ENCODE measurements at places on chromosomes 12 and 14.
A peak's percentile ranks its signal among the peaks of the same experiment; 100 is the strongest.

- no peaks in the 10 kb centered on the region for H3K4me1 ChIP-seq
- no peak overlapping the region for H3K4me3 ChIP-seq
- DNase-seq = no peak
- H3K36me3 ChIP-seq = no peaks in the 10 kb centered on the region
- H3K27me3 ChIP-seq = no peaks in the 10 kb centered on the region
- no peak overlapping the region for H3K27ac ChIP-seq
Observed at GRCh38 chr12:72872996-72873395, 600.8 kb downstream of the TRHDE start.

- DNase-seq = peak; percentile 57
- H3K27ac ChIP-seq = no peak overlapping the region
- H3K36me3 ChIP-seq = peaks cover 10% of the 10 kb centered on the region
- H3K27me3 ChIP-seq = no peaks in the 10 kb centered on the region
Observed at GRCh38 chr12:124321040-124321481, 26.2 kb downstream of the RFLNA start.

DNA sequence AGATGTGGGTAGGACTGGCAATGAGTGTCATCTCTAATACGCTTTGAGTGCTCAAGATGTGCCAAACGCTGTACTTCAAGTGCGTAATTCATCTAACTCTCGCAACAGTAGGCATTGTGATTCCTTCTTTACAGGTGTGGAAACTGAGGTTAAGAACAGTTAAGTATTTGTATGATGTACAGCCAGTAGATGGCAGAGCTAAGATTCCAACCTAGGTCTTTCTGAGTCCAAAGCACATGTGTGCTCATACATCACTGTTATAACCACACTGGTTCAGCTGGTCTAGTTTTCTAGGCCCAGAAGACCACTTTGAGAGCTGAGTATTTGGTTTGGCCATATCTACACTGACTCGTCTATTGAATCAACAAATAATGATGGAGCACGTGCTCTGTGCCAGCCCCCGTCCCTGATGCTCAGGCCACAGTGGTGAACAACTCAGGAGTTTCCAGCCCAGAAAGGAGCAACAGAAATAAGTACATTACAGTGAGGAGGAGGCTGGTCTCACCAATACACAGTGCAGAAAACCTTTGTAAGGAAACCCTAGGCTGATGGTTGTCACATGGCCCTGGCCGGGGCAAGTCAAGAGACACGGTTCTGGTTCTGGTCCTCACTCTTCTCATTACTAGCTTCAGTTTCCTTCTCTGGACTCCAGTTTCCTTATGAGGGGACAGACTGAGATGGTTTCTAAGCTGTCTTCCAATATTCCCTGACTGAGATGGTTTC is 69.3 kb upstream of the SCN8A start:
- no peaks in the 10 kb centered on the region for H3K4me1 ChIP-seq
- no peak for DNase-seq
- H3K27ac ChIP-seq = no peak overlapping the region
- H3K36me3 ChIP-seq = no peaks in the 10 kb centered on the region

GRCh38 chr12:121968876-121969275 is 50.5 kb downstream of the CFAP251 start:
- no peak overlapping the region for H3K27ac ChIP-seq
- H3K36me3 ChIP-seq = no peaks in the 10 kb centered on the region
- H3K4me1 ChIP-seq = no peaks in the 10 kb centered on the region
- H3K27me3 ChIP-seq = no peaks in the 10 kb centered on the region
- DNase-seq = no peak
- no peak overlapping the region for H3K4me3 ChIP-seq

DNA sequence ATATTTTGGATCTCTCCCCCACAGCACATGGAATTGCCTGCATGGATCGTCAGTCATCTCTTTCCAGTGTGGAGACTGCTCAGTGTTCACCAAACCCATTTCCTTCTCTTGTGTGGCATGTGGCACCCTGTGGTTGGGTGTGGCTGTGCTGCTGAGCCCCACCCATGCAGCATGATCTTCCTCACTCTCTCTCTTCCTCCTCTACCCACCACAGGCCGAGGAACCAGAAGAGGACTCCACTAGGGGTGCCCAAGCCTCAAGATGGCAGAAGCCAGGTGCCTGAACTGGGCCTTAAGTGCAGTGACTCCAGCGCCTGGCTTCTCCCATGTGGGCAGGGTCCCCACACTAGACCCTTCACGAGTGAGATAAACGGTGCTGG is 66.8 kb upstream of the GPR68 start:
- no peak for DNase-seq
- H3K27me3 ChIP-seq = no peaks in the 10 kb centered on the region
- no peaks in the 10 kb centered on the region for H3K4me1 ChIP-seq

DNA sequence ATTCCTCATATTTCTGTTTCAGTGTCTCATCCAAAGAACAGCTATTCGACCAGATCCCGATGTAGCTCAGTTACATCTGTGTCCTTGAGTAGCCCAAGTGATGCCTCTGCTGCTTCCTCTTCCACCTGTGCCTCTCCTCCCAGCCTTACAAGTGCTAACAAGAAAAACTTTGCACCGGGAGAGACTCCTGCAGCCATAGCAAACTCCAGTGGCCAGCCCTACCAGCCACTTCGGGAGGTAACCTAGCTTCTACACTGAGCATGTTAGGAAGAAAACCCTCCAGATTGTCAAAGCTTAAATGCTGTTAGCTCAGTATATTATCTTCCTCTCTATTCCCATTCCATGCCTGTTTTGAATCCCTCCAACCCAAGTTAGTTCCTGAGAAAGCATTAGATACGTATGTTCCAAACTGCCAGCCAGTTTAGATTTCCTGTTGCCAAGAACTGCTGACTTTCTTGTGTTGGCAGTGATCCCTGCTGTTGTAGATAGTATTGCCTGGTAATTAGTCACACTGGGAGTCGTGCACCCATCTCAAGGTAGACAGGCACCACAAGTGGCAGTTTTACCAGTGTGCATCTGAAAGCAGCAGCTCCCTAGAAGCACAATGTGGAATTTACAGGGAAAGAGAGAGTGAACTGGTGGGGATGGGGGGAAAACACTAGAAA is 14.0 kb upstream of the KCNH3 start:
- H3K27me3 ChIP-seq = no peaks in the 10 kb centered on the region
- no peaks in the 10 kb centered on the region for H3K4me1 ChIP-seq
- H3K4me3 ChIP-seq = no peak overlapping the region
- peaks cover 12% of the 10 kb centered on the region for H3K36me3 ChIP-seq
- H3K27ac ChIP-seq = no peak overlapping the region

DNA sequence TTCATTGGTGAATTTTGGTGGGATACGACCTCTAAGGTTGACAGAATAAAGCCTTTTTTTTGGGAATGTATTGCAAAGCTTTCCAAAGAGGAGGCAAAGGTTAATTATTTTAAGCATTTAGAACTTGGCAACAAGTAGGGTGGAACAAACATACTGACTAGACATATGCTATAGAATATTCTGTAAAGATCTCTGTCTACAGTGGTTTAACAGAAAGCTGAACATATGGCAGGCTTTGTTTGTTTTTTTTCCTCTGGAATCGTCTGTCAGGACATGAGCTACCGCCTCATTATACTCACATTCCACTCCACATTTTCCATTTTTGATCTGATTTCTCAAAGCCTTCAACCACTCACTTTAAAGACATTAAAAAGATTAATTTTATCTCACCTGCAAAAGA is 153.4 kb upstream of the PELI2 start:
- H3K4me3 ChIP-seq = no peak overlapping the region
- DNase-seq = no peak
- H3K27ac ChIP-seq = no peak overlapping the region
- H3K27me3 ChIP-seq = no peaks in the 10 kb centered on the region
- H3K36me3 ChIP-seq = no peaks in the 10 kb centered on the region

GRCh38 chr12:10364815-10365622 is 24.8 kb downstream of the KLRK1 start:
- DNase-seq = peak; percentile 93
- no peak overlapping the region for H3K4me3 ChIP-seq

DNA sequence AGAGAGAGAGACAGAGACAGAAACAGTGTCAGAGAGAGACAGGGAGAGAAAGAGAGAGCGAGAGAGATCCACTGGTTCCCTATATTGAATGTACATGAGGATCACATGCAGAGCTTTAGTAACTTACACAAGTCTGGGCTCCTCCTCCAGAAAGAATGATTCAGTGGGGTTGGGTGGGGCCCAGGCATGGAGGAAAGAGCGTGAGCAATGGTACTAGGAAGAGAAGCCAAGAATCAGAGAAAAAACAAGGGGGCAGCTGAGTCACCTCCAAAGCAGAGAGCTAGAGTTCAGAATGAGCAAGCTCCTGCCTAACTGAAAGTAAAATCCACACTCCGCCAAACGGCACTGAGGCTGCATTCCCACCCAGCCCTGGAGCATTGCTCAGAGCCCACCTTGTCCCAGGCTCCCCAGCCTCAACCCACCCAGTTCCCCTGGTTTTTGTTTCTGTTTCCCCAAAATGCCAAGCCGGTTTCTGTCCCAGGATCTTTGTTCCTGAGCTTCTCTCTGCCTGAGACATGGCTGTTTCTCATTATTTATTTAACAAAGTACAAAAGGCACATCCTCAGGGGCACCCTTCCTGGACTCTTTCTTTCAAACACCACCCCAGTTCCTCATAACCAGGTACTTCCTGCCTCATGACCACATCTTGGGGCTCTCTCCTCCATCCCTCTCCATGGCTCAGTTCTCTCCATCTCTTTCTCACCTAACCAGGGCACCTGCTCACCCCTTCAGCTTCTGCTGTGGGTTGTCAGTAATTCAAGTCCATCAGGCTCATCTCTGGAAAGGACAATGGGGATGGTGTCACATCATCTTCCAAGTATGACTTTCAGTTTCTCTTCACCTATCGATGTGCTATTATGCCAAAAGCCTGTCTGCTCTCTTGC is 670.3 kb upstream of the TBX3 start:
- H3K27me3 ChIP-seq = no peaks in the 10 kb centered on the region
- no peaks in the 10 kb centered on the region for H3K36me3 ChIP-seq
- no peaks in the 10 kb centered on the region for H3K4me1 ChIP-seq

DNA sequence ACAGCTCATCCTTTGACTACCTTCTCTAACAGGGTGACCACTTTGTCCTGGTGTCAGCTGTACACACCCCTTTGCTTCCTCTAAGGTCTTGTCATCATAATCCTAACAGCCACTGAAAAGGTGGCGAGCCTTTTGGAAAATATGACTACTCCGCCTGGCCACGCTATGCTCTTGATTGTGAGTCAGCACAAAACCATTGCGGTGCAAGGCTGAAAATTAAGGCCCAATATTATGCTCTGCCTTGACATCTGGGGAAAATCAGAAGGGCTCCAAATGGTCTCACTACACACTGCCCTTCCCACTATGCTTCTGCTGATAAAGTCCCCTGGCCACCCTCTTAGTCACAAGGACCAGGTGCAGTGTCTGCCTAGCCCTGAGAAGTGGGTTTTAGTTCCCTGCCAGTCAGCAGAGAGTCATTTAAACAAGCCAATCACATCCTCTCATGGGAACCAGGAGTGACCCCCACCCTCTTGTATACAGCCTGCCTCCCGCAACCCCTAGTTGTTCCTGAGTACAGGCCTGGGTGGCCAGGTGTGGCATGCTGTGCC is 34.3 kb downstream of the FGD6 start:
- no peaks in the 10 kb centered on the region for H3K27me3 ChIP-seq
- H3K27ac ChIP-seq = no peak overlapping the region
- no peak for DNase-seq
- H3K4me1 ChIP-seq = no peaks in the 10 kb centered on the region
- H3K4me3 ChIP-seq = no peak overlapping the region

Measured in mesendoderm (in vitro differentiated cells).